RKO (cell line): ENCODE measurements at places on chromosomes 3 and 15.

- no peak for DNase-seq
Measured at GRCh38 chr3:174957551-174958001, 98.4 kb downstream of the NAALADL2 start.

DNA sequence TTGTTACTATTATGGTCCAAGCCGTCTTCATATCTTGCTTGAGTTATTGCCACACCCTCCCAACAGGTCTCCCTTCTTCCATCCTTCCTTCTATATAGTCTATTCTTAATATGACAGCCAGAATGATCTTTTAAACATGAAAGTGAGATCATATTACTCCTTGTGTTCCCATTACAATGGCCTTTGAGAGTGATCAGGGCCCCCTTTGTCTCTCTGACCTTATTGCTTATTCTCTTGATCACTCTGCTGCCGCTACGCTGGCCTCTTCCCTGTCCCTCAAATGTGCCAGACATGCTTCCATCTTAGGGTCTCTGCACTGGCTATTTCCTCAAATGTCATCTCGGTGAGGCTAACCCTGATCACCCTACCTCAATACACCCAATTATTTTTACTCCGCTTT is 38.1 kb downstream of the UBE2E2 start:
- no peak for DNase-seq

- DNase-seq, result no peak
Measured at GRCh38 chr3:50351323-50351697, 648 bp downstream of the CYB561D2 start.

DNA sequence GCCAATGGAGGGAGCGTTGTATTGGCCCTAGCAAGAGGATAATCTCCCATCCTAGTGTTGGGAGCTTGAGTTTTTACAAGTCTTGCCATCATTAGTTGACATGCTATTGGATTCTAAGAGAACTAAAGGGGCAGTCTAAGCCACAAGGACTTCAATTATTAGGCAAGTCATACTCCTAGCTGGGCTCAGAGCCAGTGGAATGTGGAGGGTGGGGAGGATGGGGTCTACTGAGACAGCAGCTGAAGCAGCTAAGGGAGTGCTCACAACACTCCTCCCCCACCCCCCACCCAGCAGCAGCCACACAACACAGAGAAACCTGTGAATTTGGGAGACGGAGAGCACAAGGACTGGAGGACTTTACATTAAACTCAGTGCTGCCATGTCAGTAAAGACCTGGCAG is 27.9 kb downstream of the FRG2C start:
- no peak for DNase-seq

DNA sequence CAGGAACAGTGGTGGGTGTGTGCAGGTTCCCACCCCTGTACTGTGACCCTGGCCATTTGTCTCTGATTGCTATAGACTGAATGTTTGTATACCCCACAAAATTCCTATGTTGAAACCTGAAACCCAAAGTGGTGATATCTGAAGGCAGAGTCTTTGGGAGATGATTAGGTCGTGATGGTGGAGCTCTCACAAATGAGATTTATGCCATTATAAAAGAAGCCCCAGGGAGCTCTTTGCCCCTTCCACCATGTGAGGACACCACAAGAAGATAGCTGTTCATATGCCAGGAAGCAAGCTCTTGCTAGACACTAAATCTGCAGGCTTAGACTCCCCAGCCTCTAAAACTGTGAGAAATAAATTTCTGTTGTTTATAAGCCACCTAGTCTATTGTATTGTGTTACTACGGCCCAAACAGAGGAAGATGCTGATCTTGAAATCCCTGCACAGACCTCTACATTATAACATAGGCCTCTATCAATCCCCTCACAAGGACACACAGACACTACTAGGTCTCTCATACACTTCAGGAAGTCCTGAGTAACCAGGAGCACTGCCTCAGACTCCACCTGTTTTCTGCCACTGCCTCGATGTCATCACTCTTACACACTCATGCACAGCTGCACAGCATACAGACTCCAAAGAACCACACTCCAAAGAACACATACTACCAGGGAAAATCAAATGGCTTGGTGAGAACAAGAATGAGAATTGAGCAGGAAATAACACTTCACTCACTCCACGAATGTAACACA is 14.7 kb downstream of the IGSF11 start:
- DNase-seq, result no peak

- no peak for DNase-seq
Measured at GRCh38 chr3:8458238-8458661, 43.4 kb upstream of the LMCD1 start.

DNA sequence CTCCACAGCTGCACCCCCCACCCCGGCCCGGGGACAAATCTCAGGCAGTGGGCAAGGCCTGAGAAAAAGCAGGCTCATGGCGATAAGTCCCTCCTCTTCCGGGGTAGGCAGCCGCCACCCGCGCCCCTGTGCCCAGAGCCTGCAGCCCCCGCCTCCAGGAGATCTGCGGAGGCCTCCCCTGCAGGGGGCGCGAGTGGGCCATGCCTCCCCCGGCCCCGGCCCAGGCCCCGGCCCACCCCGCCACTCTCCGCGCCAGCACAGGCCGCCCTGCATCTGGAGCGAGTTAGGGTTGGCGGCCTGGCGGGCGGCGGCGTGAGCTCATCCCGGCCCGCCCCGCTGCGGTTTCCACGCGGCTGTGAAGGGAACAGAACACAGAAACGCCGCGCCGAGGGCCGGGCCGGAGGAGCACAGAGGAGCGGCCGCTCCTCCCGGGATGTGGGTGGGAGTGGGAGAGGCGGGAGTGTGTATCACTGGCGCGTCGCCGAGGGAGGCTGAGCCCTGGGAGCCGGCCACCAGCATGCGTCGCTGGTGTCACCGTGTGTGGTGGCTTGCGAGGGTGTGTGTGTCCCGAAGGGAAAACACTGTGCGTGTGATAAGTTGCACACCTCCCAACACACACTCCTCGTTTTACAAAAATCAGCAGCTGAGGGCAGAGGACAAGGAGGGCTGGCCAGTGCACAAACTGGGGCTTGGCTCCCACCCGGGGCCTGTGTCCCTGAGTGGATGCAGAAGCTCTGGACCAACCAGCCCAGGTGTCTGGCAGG is 17.2 kb downstream of the MYL3 start:
- DNase-seq, result no peak

- DNase-seq, result no peak
Measured at GRCh38 chr15:101067660-101068522, 148.7 kb downstream of the LRRK1 start.

DNA sequence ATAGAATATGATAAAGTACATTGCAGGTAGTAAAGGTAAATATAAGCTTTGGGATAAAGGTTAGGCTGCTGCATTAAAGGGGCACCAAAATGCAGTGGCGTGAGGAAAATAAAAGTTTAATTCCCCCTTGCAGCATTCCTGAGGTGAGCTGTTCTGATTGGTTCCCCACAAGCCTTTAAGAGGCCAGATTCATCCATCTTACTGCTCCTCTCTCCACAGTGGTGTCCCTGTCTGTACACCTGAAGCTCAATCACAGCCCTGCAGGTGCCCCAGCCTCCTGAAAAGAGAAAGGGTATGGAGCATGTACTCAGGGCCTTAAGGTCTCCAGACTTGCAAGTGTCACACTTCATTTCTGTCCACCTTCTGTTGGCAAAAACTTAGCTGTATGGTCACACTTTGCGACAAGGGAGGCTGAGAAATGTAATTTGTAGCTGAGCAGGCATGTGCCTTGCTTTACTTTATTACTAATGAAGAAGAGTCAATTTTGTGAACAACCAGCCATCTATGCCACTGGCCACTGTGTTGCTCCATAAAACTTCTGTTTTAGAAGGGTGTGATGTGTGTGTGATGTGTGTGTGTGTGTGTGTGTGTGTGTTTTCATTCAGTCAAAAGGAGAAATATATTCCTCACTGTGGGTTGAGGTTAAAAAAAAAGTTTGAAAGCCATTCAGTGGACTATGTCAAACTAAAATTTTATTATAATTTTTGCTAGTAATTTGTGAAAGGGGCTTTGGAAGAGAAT is 12.8 kb downstream of the LACTB start:
- DNase-seq, result no peak

DNA sequence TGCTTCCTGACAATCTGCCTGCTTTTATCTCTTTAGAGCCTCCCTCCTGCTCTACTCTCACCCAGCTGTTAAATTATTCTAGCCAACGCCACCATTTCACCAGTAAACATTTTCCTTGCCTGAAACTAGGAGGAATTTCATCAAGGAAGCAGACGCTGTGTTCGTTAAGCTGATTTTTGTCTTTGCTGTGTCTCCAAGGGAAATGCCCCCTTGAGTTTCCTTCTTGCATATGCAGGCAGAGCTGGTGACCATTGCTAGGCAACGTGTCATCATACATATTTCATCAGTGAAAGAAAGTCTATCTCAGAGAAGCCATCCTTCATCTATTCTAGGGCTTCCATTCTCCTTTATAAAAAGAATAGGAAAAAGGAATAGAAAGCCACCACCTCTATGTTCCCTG is 87.0 kb upstream of the ST8SIA2 start:
- DNase-seq, result peak; percentile 40

DNA sequence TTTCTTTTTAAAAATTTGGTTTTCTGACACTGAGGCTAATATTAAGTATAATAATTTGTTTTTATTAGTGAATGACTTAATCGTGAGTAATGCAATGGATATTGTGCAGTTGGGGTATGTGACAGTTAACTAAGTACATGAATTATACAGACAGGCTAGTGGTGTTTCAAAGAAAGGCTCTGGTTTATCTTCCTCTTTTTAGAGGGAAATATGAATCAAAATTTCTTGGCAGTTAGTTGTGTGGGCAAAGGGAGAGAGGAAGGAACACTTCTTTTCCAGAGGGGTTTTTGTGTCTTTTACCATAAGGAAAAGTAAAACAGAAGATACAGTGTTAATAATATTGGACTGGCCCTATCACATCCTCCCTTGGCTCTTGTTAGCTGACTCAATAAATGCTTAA is 2.7 kb downstream of the ZNF654 start:
- DNase-seq, result no peak

- no peak for DNase-seq
Measured at GRCh38 chr3:13134879-13135206, 61.6 kb upstream of the IQSEC1 start.

- no peak for DNase-seq
Measured at GRCh38 chr15:36897834-36898233, 202.5 kb downstream of the MEIS2 start.

DNA sequence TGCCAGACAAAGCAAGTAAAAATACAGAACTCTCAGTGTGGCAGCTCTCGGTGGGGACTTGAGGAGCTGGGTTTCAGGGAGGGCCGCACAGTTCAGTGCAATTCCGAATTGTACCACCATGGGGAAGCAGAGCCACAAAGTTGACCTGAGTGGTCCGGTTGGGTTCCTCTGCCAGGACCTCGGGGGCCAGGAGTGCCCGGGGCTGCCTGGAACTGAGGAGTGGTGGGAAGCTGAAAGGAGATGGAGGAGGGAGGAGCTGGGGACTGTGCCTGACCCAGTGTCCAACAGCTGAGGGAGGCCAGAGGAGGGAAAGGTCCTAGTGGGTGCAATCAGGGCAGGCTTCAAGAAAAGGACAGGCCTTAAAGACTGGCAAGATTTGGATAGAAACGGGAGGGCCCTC is 32.2 kb upstream of the TRH start:
- DNase-seq, result peak; percentile 57
